CD4-positive, alpha-beta T cell treated with Interferon alpha-2 for 1 hour (primary cell): ENCODE measurements at places on chromosomes 4 and X.

DNA sequence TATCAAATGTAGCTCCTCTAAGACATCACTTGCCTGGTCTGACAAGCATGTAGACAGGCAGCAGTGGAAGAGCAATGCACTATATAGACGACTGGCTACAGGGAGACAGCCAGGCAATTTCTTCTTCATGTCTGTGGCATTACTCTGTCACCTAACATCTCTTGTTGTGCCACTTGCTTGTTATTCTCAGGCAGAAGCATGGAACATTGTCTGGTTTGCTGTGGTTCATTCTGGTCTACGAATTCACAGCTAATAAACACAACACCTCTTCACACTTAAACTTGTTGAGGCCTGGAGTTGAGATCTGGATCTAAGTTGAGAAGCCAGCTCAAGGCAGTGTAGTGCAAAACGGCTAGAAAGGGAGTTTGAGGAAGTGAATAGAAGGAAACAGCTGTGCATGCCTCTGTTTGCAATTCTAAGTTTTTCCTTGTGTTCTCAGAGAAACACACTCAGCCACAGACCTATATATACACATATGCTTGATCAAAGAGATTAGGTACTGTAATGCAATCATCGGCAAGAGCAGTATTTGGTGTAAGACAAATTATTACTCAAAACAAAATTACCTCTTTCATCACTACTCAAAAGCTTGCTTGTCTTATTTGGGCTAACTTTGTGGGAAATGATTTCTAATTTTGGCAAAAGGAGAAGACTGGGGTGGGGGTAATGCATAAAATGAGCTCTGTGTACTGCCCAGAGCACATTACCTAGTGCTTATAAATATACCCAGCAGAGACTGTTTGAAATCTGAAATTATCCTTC is 243.8 kb downstream of the PPP3CA start:
- no peak for DNase-seq

DNA sequence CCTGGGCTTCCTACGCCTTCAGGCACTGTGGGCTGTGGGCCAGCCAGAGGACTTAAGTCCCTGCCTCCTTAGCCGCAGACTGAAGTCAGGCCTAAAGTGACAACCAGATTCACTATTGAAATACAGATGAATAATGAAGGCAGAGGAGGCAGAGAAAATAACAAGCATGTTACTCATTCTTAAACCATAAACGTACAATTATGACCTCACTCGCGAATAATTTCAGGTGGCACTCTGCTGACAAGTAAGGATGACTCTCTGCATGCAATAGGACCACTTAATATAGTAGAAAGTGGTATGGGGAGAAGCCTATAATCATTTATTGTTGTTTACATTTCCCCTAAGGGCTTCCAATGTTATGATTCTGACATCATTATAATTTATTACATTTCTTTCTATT is 409.2 kb upstream of the FGF13 start:
- DNase-seq = no peak

- DNase-seq = no peak
Measured at GRCh38 chrX:34072906-34073305, 59.2 kb downstream of the FAM47A start.

- no peak for DNase-seq
Measured at GRCh38 chrX:19129694-19130093, 7.4 kb upstream of the ADGRG2 start.

DNA sequence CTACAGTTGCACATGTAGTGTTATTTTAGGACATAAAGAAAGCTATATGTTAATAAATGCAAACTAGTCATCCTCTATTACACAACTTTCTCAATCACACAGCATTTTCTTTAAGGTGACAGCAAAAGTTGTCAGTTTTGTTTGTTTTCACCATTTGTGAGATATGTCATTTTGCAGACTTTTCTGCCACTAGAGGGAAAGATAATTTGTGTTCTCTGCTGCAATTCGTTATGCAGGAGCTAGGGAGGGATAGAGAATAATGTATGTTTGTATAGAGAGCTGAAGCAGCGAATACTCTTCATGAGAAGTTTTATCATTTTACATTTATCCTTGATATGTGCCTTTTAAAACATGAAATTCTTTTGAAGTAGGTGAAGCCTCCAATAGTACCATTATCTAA is 670.6 kb upstream of the ATOH1 start:
- DNase-seq = no peak

- DNase-seq = no peak
Measured at GRCh38 chrX:14616836-14617235, 87.5 kb downstream of the GLRA2 start.

DNA sequence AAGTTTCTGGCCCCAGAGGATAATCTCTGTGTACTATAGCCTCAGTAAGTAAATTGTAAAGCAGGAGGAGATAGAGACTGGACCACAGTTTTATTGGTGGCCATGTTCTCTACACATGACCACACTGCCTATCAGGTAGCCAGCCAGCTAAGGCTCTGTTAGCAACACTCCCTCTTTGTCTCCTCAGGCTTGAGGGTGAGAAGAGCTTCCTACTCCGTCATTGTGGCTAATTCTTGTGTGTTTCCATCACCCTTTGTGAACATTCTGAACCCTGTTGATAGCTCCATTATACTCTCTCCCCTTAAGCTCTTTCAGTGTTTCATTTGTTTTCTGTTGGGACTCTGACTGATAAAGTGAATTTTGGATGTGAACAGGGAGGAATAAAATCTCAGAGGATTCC is 233.4 kb downstream of the CFAP299 start:
- no peak for DNase-seq

GRCh38 chr4:41327770-41328169 is 71.0 kb downstream of the UCHL1 start:
- DNase-seq = no peak

- DNase-seq = no peak
Measured at GRCh38 chrX:152070144-152070543, 68.2 kb downstream of the MAGEA10 start.

- DNase-seq = peak; percentile 48
Measured at GRCh38 chr4:112633477-112634235, 3.1 kb downstream of the ZGRF1 start.

GRCh38 chr4:72779241-72779640 is 210.2 kb upstream of the ADAMTS3 start:
- no peak for DNase-seq

- no peak for DNase-seq
Measured at GRCh38 chr4:1684506-1685234, 557 bp upstream of the FAM53A start.

- DNase-seq = no peak
Measured at GRCh38 chrX:703466-703865, 72.9 kb downstream of the SHOX start.

DNA sequence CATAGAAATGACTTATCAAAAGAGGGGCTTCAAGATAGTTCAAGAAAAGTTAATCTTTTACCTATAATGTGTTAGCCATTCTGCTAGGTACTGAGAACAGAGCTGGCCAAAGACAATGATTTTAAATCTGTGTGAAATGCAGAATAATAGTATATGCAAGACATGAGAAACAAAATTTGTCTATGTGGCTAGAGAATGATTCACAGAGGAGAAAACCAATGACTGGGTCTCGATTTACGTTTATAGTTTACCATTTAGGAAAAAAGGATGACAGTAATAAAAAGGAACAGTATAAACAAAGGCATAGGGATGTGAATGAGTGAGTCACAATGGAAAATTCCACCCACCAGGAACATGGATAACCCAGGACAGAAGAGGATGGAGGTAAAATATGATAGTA is 31.9 kb downstream of the NPFFR2 start:
- DNase-seq = no peak

GRCh38 chr4:112895811-112896608 is 153.4 kb upstream of the ANK2 start:
- no peak for DNase-seq

GRCh38 chr4:27819246-27819645 is 958.6 kb downstream of the STIM2 start:
- DNase-seq = no peak

DNA sequence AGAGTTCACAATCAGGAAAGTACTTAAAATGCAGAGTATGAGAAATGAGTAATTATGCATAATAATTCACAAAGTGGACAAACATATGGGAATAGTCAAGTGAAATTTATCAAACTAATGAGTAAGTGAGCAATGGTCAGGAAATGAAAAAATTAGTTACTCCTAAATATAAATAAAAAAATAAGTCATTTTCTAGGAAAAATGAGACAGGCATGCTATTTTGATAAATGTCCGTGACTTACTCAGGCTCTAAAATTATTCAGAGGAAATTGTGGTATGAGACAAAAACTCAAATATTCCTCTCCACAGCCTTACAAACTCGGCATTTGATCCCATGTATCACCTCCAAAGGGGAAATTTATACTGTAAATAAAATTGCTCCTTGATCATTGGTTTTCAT is 181.2 kb downstream of the COX18 start:
- DNase-seq = no peak

- no peak for DNase-seq
Measured at GRCh38 chr4:78293348-78293747, 236.2 kb downstream of the FRAS1 start.

- no peak for DNase-seq
Measured at GRCh38 chr4:102761906-102762305, 1.1 kb upstream of the MANBA start.

GRCh38 chr4:174742561-174742960 is 86.5 kb downstream of the GLRA3 start:
- no peak for DNase-seq

- DNase-seq = no peak
Measured at GRCh38 chr4:88106205-88106604, 52.2 kb downstream of the ABCG2 start.

DNA sequence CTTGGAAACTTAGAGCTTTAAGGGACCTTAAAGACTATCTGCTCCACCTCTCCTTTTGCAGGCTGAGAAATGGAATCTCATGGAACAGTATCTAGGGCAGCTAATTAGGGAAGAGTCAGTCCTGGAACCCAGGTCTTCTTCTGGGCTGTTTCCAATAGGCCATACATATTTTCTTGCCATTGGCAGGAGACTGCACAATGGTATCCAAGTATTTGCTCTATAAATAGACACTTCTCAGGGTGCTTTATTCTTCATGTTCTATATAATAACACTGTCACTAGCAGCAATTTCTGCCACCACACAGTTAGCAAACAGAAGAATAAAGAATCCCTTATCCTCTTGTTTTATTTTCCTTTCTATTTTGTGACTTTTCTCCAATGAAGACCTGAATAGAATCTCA is 291.7 kb downstream of the C4orf33 start:
- DNase-seq = no peak

DNA sequence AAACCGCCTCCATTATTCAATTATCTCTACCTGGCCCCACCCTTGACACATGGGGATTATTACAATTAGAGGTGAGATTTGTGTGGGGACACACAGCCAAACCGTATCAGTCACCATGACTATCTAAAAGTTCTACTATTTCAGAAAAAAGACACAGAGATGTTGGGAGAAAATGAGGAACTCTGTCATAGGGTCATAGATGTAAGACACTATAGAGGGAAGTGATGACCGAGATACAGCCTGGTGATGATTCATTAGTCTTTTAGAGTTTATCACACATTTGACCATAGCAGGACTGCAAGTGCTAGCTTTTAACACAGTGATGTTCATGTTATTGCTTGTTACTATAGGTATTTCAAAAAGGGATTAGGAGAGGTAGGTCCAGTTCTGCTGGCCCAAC is 357.0 kb upstream of the AADAT start:
- DNase-seq = no peak

DNA sequence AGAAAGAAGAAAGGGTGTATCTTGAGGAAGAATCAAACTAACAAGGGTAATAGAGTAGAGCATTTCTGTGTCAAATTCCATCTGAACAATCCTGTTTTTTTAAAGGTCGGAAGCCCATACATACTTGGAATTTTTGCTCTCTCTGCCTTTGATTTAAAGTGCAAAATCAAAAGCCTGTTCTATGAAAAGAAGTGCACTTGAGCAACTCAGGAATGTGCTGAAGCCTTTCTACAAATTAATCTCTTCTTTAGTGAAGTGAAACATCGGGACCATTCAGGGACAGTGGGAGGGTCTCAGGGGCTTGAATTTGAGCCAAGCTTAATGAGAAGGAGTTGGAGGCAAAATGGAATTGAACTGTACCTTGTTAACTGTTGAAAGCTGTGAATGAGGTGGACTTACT is 1008.5 kb upstream of the LCORL start:
- DNase-seq = no peak

GRCh38 chr4:138488533-138488932 is 246.4 kb upstream of the SLC7A11 start:
- DNase-seq = no peak

DNA sequence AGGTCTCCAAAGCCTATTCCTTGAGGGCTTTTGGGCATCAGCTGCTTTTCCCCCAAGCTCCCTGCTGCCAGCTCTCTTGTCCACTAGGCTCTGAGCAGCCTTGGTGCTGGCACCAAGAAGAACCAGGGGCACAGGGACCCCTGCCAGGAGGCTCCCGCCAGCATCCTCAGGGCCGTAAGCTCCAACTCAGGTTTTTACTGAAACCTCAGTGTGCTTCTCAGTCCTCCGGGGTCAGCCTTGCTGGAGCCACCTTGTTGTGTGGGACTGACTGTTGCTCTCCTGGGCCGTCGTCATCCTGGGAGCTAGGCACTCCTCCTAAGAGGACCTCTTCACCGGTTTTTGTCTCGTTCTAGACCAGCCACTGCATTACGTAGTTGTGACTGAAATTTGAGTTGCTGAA is 38.9 kb downstream of the NOP14 start:
- DNase-seq = no peak

GRCh38 chrX:43002526-43003203 is 224.7 kb upstream of the PPP1R2C start:
- DNase-seq = no peak

DNA sequence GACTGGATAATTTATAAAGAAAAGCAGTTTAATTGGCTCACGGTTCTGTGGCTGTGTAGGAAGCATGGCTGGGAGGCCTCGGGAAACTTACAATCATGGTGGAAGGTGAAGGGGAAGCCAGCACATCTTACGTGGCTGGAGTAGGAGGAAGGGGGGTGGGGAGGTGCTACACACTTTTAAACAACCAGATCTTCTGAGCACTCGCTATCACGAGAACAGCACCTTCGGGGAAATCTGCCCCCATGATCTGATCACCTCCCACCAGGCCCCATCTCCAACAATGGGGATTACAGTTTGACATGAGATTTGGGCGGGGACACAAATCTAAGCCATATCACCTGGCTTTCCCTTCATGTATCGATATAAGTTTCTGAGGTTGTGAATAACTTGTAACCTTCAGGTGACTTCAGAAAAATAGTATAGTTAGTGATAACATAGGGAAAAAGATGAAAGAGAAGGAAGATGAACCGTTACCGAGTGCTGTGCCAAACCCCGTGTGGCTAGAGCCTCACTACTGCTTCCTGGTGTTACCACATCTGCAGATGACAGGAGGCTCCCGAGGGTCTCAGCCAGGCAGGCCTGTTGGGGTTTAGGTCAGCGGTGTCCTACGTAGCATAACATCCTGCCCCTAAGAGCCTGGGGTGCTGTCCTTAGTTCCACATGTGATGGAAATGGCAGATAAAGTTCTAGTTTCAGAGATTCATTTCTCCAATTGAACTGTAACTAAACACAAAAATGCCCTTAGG is 103.5 kb downstream of the TNIP2 start:
- DNase-seq = no peak

GRCh38 chrX:154010330-154011087 is 9.2 kb downstream of the IRAK1 start:
- DNase-seq = no peak
